ENCODE measurements at places on chromosomes 7 and 10.

- DNase-seq: no peak
These were observed 160.2 kb downstream of the ARHGAP12 start for GRCh38 chr10:31768467-31768866.

- no peak for DNase-seq
These were observed 268.0 kb upstream of the SEMA3D start for GRCh38 chr7:85454904-85455303.

DNA sequence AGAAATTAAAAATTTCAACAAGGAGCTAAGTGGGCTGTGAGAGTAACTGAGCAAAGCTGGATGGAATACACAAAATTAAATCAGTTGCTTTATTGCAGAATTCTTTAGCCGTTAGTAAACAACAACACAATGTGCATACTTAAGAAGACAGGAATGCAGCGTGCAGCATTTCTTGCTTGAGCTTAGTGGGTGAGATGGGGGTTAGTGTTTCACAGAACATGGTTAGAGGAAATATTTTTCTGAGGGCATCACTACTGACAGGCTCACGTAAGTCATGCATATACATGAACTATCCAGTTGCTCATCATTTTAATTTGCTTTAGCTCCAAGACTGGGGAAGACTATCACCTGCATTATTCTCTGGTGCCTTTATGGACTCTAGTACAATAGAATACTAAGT is 80.8 kb downstream of the CD36 start:
- no peak for DNase-seq

DNA sequence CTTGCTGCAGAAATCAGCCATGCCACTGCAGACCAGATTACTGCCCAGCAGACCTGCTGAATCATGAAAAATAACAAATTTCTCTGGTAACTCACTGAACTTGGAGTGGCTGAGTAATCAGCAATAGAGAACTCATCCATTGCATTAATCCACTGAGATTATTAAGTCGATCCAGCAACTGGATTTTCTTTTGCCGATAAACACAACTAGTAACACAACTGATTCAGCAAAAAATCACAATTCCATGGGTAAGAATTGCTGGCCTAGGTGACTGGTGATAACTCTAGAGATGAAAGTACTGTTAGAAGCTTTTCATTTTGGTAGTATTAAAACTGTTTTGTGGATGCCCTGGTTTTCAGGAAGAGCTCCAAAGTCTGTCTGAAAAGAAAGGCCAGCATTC is 214.5 kb downstream of the ETV1 start:
- DNase-seq: no peak

DNA sequence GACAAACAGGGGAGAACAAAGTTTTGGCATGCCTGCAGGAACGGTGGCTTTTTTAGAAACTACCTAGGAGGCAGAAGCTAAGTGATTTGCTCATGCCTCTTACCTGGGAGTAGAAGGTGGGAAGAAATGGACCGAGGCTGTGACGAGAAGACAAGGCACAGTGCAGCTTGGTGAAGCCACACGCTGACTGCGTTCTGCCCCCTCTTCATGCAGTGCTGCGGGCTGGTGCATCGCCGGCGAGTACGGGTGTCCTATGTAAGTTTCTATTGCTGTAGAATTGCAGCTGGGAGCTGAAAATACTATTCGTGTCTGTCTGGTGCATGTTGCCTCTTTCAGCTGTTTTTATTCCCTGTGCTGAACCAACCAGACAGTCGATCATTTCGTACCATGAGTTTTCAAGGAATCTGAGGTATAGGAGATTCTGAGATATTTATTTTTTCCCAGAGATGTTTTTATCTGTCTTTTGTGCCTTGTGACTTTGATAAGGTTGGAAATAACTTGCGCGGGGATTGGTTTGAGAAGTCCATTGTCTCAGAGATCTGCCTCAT is 120.9 kb downstream of the CACNB2 start:
- DNase-seq: no peak

GRCh38 chr7:138565451-138566114 is 105.5 kb downstream of the TRIM24 start:
- DNase-seq: no peak

DNA sequence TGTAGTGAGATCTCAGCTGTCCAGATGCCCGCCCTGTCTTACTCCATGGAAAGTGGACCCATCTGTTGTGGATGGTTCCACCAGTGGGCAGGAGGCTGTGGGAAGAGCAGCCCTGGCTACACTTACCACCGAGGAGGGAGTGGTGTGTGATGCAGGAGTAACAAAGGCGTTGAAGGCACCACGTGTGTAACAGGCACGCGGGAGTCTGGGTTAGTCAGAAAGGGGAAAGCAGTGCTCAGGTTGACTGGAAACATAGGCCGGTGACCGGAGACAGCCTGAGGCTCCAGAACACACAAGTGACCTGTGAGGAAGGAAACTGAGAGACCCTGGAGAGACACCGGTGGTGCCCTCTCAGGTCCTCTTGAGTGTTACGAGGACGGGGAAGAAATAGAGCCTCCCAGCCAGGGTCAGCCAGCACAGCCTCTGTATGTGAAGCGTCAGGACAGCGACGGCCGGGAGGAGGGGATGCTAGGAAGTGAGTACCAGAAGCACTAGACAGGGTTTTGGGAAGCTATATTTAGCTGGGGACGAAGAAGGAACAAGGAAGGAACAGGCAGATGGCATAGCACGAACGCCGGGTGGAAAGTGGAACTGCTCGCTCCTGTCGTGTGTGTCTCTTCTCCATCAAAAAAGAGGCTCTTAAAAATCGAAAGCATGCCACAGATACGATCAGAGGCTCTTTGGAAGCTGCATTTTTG is 51.7 kb downstream of the DAGLB start:
- DNase-seq: no peak

DNA sequence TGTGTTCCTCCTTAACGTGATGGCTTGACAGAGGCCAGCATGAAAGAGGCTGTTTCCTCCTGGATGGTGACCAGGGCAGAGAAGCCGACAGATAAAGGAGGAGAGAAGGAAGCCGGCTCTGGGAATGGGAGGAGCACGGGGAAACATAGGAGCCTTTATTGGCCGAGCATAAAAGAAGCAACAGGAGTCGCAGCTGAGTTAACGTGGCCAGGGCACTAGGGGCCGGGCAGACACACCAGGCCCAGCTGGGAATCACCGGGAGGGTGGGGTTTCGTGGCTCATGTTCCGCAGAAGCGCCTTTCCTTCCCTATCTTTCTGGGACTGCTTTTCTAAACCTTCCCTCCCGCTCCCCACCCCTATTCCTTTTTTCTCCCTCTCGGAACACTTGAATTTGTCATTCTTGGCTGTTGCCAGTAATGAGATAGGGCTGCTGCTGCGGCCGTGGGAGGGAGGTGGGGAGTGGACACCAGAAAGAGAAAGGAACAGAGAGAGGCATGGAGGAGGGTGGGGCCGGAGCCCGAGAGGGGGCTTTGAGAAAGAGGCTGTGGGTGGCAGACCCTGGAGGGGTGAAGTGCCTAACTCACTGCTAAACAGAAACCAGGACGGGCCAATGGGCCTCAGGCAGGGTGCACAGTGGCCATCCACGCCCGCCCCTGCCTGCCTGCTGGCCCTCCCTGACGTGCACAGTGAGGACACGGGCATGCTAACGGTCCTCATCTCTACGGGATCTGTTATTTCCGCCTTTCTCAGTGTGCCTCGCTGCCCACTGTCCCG is 65.2 kb downstream of the COL13A1 start:
- DNase-seq: no peak

- no peak for DNase-seq
These were observed 868.1 kb downstream of the XPNPEP1 start for GRCh38 chr10:109055243-109055642.

- DNase-seq: no peak
These were observed 2.6 kb downstream of the IMPDH1 start for GRCh38 chr7:128407233-128407589.

DNA sequence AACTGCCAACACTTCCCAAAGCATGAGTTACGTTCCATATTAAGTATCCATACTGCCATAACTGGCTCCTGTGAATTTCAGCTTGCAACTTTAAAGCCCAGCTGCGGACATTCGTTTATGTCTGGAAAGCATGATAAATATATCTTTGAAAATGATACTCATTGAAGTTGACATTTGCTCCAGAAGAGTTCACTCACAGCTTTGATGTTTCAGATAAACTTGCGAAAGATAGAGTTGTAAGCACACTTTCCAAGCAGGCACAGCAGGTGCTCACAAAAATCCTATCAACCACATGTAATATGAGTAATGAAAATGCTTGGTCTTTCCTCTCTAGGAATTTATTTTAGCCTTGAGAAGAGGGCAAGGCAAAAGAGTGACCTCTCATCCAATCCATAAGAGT is 4.5 kb downstream of the CHCHD3 start:
- DNase-seq: no peak

- no peak for DNase-seq
These were observed 183.2 kb upstream of the TRIM24 start for GRCh38 chr7:138276891-138277290.

DNA sequence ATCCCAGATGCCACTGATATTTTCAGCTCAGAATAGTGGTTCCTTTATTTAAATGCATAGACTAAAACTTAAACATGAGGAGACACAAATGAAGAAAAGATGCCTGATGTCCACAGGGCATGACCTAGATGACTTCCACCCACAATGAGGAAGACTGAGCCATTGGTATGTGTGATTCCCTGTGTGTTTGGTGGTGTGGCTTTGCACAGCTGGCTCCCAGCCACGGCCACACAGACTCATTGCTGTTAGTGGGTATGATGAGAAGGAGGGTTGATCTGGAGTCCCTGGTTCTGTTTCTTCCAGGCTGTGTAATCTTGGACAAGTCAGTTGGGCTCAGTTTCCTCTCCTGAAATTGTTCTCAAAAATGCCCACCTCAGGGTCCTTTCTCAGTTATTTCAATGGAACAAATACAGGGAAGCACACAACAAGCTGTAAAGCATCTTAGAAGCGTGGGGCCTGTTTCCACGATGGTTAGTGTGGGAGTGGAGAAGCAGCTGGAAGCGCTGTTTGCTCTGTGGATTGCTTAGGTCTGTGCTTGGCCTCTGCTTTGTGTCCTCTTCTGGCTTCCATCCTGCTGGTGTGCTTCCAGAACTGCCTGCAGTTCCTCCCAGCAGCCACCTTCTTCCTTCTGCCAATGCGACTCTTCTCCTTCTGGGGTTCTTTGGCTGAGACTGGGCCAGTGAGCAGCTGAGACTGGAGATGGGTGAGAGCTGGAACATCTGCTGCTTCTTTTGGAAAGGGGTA is 303.7 kb downstream of the BMPER start:
- DNase-seq: no peak

GRCh38 chr7:12888717-12889116 is 201.3 kb downstream of the ARL4A start:
- DNase-seq: no peak
